ENCODE measurements at places on chromosomes 1 and 21.

DNA sequence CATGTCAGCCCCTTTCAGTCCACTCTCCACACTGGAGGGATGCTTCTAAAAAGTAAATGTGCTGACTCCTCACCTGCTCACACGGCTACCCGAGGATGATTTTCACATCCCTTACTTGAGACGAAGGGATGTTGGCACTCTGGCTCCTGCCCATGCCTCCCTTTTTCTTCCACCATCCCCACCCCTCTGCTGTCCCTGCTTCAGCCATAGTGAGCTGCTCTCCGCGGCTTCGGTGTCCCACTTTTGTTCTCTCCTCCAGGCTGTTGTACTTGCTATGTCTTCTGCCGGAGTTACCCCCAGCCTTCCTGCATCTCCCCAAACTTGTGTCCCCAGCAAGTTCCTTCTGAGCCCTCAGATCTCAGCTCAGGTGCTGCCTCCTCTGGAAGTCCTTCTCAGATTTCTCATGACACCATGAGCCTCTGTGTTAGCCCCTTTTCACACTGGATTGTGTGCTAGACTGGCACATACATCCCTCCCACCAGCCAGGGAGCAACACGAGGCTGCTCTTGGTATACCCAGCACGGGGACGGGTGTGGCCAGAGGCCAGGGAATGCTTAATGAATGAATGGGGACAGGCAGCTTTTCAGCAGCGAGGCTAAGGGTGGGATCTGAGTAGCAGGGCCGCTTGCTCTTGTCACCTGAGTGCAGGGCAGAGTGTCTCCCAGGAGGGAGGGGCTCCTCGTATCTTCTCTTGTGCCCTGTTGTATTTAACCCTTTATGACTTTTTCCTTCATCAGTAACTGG, 1.3 kb downstream of the ACOT11 start:
- no peak for DNase-seq

DNA sequence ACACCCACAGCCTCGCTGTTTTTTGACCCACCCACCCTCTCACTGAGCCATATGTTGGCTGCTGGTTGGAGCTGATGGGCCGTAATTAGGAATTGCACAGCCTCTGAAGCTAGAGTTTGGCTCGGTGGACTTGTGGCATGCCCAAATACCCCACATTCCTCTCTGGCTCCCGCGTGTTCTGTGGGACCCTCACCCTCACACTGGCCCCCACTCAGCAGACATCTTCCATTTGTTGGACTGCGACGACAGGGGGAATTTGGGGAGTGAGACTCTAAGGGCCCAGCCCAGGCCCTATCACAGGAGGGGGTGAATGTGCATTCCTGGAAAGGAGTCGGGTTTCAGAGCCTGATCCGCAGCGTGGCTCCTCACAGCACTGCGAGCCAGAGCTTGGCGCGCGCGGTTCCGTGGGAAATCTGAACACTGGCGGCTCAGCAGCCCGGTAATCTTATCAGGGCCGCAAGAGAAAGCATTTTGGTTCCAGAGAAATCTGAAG, 5.2 kb downstream of the RCSD1 start:
- no peak for DNase-seq

DNA sequence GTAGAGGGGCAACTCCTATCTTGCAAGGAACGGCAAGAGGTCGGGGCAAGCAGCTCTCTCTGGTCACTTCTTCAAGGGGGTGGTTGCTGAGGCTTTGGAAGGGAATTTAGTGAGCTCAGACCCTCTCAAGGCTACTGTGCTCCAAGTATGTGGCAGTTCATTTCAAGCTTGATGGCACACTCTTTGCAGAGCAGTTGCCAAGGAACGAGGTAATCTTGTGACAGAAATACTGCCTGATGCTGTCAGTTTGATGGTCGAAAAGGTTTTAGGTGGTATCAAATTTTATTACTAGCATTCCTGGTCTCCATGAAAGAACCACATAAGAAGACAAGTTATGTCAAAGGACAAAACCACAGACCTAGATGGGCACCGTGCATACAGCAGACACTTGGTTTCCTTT, 13.1 kb downstream of the CFAP298 start:
- no peak for DNase-seq

DNA sequence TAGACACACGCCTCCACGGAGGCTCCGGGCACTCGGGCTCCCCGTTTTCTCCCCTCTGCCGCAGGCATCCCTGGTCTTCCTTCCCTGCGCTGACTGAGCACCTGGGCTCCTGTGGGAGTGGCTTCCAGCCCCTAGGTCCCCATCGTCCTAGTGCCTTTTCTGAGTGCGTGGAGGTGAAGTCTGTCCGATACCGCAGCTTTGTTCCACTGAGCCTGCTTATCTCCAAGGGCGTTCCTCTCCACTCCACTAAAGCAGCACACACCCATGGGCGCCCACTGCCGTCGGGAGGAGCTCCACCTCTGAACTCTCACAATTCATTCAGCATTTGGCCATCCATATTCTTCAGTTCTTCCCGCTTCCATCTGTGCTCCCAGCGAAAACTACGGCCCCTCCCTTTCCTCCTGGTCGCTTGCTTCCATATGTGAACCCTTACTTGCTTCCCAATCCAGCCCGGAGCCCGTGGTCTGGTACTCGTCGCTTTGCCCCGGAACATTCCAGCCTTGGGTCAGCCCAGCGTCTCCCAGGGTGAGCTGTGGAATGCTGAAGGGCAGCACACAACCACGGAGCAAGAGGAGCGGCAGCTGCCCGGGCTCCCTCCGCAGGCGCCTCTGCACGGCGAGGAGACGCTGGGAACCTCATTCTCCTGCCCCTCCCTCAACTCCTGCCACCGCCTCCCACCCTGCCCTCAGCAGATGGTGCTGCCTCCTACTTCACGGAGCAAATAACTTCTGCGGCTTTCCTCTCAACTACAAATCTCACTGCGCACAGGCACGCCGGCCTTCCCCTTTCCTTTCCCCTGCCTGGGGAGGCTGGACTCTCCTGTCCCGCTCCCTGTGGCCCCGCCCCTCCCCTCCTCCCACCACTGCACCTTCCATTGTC, 27.5 kb downstream of the ATP8B2 start:
- DNase-seq, result no peak
